ENCODE measurements at places on chromosomes 5 and 9.

- no peak for DNase-seq
Measured at GRCh38 chr5:72558383-72558782, 51.2 kb upstream of the ZNF366 start.

- no peak for DNase-seq
Measured at GRCh38 chr9:20559231-20559890, 62.9 kb downstream of the MLLT3 start.

DNA sequence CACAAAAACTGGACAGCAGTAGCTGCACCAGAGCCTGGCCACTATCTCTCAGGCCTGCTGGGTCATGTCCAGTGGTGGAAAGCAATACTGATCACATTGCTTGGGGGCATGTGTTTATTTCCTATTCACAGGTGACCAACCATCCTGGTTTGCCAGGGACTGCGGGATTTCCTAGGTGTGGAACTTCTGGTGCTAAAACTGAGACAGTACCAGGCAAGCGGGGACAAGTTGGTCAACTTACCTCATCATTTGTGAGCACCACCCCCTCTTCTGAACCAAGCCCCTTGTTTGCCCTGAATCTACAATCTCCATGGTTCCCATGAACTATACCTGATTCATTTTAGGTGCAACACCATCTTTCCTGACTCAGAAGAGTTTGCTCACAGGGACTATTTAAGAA is 81.3 kb downstream of the TNC start:
- DNase-seq, result no peak

DNA sequence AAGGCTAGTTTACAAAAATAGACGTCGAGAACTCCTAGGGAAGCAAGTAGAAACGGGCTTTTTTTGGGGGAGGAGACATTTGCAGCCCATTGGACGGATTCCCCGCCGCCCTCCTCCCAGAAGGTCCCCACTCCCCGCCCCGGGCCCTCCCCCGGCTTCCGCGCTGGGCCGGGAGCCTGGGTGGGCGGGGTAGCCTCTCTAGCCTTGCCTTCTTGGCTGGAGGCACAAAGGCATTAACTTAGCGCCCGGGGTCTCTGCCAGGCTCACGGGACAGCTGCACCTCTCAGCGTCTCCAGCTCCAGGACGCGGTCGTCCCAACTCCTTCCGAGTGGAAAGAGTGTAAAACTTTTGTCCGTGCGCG is at the start of gene DMRTA1:
Gene DMRTA1, plus strand, starts transcription at position 236 of the 361 bp plus-strand sequence. CDS start 242 bp downstream, outside the sequence.
- DNase-seq, result no peak

DNA sequence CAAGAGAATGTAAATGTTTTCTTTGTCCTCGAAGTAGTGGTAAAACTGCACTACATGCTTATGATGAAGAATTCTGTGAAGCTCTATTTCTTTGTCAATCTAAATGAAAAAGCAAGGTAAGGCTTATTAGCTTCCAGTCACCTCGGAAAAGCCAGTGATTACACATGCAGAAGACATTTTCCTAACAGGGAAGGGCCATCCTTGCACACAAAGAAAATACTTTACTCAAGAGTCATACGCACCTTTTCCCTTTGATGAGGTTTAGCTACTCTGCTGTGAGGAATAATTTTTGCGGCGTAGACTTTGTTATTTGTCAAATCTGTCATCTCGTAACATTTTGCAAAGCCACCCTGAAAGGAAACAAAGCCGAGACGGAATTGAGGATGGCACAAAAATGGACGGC is 1.1 kb downstream of the PLK2 start:
- DNase-seq, result no peak

DNA sequence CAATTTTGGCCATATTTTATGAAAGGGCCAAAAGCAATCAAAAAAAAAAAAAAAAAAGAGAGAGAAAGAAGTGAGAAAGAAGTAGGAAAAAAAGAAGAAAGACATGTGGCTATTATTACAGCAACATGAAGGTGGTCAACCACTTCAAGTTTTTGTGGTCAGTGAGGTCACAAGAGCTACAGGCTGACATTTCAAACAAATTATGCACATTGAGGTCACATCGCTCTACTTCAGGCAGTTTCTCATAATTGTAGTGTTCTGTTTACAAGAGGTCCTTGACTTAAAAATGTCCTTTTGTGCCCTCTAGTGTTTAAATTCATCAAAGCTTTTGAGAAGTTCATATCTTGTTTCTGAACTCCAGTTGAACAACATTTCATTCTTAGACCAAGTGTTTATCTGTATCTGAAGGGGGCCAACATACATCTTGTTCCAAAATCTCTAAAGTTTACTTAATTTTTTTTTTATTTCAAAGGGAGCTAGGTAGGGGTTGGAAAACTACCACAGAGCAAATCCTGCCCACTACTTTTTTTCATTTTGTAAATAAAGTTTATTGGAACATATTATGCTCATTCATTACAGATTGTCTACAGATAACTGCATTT is 513.1 kb downstream of the PDE4D start:
- DNase-seq, result peak; percentile 24

DNA sequence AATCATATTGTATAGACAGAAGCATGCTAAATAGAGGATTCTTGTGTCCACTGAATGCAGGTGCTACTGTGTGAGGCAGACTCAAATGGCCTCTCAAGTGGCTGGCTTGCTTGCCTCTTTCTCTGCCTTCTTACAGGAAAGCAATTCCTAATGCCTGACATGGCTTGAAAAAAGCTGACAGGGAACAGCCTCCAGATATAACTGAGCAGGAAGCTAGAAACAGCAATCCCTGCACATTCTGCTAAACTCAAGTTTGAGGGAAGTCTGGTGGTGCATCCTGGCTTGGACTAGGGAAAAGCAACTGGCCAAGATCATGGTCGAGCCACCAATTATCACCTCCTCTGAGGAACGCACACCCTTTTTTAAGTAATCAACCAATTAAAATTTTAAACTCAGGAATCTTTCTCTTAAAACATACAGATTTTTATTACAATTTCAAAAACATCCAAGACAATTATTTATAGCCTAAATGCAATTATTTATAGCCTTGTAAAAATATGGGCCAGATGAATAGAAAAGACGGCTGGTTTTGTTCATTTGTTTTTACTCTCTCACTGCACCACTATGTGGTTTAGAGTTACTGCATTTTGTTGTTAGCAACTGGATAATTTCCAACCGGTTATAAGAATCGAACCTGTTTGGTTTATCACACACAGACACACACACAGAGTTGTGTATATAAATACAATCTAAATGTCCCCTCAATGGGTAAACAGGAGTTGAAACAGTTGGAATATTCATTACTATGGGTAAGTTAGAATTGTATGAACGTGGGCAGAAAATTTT is 290.9 kb upstream of the ANKRD55 start:
- no peak for DNase-seq
